Activated CD4-positive, alpha-beta T cell treated with anti-CD3 and anti-CD28 coated beads, Interleukin-2, amount 10 ng/mL, durations not matched to agents 7 days and 5 days (primary cell): ENCODE measurements at places on chromosomes 1 and 21. TPM values are rescaled to one million over a fixed set of nuclear protein-coding genes. Genes with fewer than 3 reads are reported as not detected.
A peak's percentile ranks its signal among the peaks of the same experiment; 100 is the strongest.

BMP8A gene
- not detected for total RNA-seq

GRCh38 chr1:46183079-46183847 lies 7.0 kb upstream of the P3R3URF start:
- no peak overlapping the region for H3K27ac ChIP-seq
- no peaks in the 10 kb centered on the region for H3K36me3 ChIP-seq
- no peak for DNase-seq
- H3K4me3 ChIP-seq: no peak overlapping the region
- H3K4me1 ChIP-seq: peaks cover 14% of the 10 kb centered on the region
- peaks cover 3% of the 10 kb centered on the region for H3K27me3 ChIP-seq

DNA sequence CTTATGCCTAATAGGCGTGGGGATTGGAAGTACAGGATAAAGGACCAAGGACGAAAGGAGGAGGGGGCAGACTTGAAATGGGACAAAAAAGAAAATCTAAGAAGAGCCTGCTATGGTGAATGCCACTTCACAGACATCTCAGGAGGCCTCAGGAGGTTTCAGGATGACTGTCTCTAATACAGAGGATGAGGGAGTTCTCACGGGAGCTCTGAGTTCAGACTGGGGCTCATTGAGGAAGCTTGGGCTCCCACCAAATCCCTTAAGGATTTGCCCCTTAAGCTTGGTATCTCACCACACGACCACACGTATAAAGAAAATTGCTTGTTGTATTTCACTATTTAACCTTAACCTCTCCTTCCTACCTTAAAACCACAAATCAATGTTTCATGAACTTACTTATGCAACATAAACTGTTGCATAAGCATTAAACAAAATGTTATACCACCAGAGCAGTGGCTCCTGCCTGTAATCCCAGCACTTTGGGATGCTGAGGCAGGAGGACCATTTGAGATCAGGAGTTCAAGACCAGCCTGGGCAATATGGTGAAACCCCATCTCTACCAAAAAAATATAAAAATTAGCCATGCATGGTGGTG lies 12.4 kb downstream of the SLC30A1 start:
- peaks cover 13% of the 10 kb centered on the region for H3K4me1 ChIP-seq
- H3K27me3 ChIP-seq: peaks cover 3% of the 10 kb centered on the region
- H3K4me3 ChIP-seq: no peak overlapping the region
- no peaks in the 10 kb centered on the region for H3K36me3 ChIP-seq
- DNase-seq: no peak

DNA sequence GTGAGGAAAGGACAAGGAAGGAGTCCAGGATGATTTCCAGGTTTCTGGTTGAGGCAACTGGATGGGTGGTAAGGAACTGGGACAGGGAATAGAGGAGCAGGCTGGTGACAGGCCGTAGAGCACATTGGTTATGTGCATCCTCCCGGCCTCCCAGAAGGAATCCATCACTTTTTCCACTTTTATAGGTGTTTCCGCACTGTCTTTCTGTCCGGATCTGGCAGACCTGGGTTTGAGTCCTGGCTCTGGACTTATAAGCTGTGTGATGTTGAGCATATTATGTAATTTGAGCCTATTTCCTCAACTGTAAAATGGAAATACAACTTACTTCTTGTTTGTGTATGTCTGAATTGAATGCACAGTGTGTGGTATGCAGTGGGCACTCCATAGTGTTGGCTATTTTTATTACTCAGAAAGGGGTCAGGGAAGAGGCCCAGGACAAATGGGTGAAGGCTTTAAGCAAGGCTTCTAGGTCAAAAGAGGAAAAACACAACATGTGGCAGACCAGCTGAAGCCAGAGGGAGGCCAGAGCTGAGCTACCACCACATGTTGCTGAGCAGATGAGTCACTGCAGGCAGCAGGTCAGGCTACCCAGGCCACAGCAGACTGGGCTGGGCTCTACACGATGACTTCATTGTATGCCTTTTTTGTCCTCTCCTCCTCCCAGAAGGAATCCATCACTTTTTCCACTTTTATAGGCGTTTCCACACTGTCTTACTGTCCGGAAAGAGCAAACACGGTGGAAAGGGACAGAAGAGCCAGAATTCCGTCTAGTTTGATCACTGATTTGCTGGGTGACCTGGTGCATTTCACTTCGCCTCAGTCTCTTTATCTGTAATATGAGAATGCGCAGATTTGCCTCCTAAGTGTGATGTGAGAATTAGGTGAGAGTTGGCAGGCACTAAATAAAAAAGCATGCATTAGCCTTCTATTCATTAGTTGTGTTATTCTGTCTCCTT lies 791 bp upstream of the MAST2 start:
- H3K27ac ChIP-seq: peak overlapping the region; percentile 87
- H3K27me3 ChIP-seq: no peaks in the 10 kb centered on the region
- H3K4me3 ChIP-seq: peak overlapping the region; percentile 78
- DNase-seq: peak; percentile 7

GRCh38 chr1:23168079-23168444 lies 594 bp downstream of the LUZP1 start:
- H3K27me3 ChIP-seq: peaks cover 5% of the 10 kb centered on the region
- peak overlapping the region; percentile 96 for H3K4me3 ChIP-seq
- peak; percentile 48 for DNase-seq
- peak overlapping the region; percentile 90 for H3K27ac ChIP-seq
- peaks cover 25% of the 10 kb centered on the region for H3K4me1 ChIP-seq
- H3K36me3 ChIP-seq: no peaks in the 10 kb centered on the region

DNA sequence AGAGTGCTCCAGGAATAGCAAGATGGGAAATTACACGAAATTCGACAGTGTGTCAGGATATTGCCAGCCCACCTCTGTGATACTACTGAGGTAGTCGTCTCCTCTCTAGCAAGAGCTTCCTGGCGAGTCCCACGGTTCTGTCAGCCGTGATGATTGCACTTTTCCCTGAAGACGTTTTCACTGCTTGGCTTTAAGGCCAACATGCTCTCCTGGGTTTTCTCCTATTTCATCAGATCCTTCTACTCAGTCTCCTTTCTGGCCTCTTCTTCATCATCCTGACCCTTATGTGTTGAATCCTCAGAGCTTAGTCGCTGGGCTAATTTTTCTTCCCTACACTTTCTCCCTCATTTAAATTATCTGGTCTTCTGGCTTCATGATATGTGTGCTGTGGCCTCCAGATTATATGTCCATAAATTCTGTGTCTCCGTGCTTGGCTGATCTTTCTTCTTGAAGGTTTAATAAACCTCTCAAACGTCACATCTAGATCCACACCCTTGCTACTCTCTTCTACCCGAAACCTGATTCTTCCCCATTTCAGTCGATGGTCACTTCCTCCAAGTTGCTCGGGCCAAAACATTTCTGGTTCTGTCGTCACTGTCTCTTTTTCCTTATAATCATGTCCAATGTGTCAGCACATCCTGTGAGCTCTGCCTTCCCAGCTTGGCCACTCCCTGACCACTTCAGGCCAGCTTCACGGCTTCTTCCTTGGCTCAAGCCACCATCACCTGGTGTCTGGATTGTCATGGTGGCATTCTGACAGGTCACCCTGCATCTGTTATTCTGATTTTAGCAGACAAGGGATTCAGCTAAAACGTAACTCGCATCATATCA lies 12.2 kb downstream of the OR2B11 start:
- no peak for DNase-seq
- no peak overlapping the region for H3K27ac ChIP-seq
- no peaks in the 10 kb centered on the region for H3K36me3 ChIP-seq
- no peak overlapping the region for H3K4me3 ChIP-seq
- no peaks in the 10 kb centered on the region for H3K4me1 ChIP-seq
- no peaks in the 10 kb centered on the region for H3K27me3 ChIP-seq

GRCh38 chr1:153119491-153119971 lies 6.2 kb upstream of the SPRR2F start:
- H3K4me3 ChIP-seq: no peak overlapping the region
- H3K27me3 ChIP-seq: peaks cover 24% of the 10 kb centered on the region
- H3K36me3 ChIP-seq: no peaks in the 10 kb centered on the region
- H3K27ac ChIP-seq: no peak overlapping the region

- H3K27ac ChIP-seq: no peak overlapping the region
- DNase-seq: no peak
- H3K4me1 ChIP-seq: no peaks in the 10 kb centered on the region
- no peak overlapping the region for H3K4me3 ChIP-seq
- no peaks in the 10 kb centered on the region for H3K36me3 ChIP-seq
Measured at GRCh38 chr1:55861676-55862340, 646.6 kb upstream of the USP24 start.

CR1L gene
- not detected for total RNA-seq

FMO3 gene
- not detected for total RNA-seq

KRTAP13-2 gene
- not detected for total RNA-seq

DNA sequence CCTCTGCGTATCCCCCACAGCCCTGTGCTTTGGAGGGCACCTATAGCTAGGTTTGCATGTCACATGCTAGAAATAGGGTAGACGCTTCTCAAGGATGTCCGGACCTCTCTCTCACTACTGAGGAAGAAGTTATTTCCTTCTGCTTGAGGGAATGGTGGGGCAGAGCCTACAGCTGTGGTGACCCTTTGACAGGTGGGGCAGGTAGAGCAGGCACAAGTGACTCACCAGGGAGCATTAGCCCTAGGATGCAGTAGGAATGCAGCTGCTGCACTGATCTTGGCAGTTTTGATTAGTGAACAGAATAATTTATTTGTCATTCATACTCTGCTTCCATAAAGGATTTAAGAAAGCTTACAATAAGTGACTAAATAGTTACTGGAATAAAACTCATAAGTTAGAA lies 129.6 kb upstream of the HOOK1 start:
- H3K4me3 ChIP-seq: no peak overlapping the region
- no peaks in the 10 kb centered on the region for H3K36me3 ChIP-seq
- no peaks in the 10 kb centered on the region for H3K27me3 ChIP-seq
- DNase-seq: no peak
- no peaks in the 10 kb centered on the region for H3K4me1 ChIP-seq

OR2T2 gene
- not detected for total RNA-seq

- H3K36me3 ChIP-seq: peaks cover 34% of the 10 kb centered on the region
- H3K4me1 ChIP-seq: peaks cover 84% of the 10 kb centered on the region
- peaks cover 4% of the 10 kb centered on the region for H3K27me3 ChIP-seq
- no peak overlapping the region for H3K4me3 ChIP-seq
Measured at GRCh38 chr1:101278238-101278637, 41.4 kb downstream of the S1PR1 start.

DNA sequence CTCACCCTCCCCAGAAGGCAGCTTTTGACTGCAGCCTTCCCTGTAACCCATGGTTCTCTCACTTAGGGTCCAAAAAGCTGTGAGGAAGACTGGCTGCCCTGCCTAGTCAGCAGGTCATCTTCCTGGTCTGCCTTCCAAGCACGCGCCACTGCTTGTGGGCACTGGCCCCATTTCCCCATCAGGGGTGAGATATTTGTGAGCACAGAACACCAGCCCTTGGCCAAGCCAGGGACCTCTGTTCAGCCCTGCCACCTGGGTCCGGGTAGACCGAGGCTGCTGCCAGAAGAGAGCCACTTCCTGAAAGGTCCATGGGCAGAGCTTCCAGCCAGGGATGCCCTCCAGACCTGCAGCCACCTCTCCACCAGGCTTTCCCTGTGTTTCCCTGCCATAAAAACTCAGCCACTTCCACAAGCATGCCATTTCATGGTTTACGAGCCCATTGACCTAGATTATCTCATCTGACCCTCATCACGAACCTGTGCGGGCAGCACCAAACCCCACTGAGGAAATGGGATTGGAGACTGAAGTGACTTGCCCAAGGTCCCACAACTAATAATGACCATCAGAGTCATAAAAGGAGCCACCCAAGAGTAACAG lies 40.5 kb downstream of the GLIS1 start:
- peaks cover 2% of the 10 kb centered on the region for H3K4me1 ChIP-seq
- H3K4me3 ChIP-seq: no peak overlapping the region
- H3K36me3 ChIP-seq: no peaks in the 10 kb centered on the region

DNA sequence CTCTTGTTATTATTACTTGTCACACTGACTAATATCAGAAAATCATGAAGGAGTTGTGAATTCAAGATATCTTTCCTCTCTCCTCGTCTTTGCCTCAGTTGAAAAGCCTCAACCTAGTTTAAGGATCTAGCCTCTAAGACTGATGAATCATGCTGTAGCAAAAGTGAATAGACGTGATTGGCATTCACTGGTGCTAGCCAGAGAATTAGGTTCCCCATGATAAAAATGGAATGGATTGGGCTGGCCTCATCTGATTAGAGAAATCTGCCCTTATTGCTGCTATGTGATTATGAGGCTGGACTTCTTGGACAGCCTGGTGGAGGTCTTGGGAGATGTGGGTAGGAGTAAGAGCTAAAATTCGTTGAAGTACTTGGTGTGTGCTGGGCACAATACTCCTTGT lies 208.2 kb downstream of the BACH1 start:
- no peak overlapping the region for H3K4me3 ChIP-seq
- H3K27ac ChIP-seq: no peak overlapping the region
- H3K4me1 ChIP-seq: no peaks in the 10 kb centered on the region
- no peaks in the 10 kb centered on the region for H3K27me3 ChIP-seq
- DNase-seq: no peak

DNA sequence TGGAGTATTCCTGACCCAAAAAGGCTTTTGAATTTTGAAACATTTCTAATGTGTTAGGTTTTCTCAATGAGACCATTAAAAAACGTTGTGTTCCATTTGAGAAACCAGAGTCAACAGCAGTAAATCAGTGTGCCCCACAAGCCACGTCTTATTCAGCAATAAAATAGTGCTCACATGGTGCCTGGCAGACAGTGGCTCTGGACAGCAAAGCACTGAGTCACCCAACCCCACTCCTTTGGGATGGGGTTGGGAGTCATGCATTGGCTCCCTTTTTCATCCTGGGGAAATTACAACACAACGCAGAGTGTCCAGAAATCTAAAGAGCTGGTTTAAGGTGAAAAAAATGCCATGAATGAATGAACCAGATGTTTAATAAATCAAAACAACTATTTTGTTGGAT lies 46.5 kb downstream of the KCNJ15 start:
- no peak for DNase-seq
- no peaks in the 10 kb centered on the region for H3K27me3 ChIP-seq
- no peak overlapping the region for H3K4me3 ChIP-seq
- peaks cover 38% of the 10 kb centered on the region for H3K4me1 ChIP-seq

DNA sequence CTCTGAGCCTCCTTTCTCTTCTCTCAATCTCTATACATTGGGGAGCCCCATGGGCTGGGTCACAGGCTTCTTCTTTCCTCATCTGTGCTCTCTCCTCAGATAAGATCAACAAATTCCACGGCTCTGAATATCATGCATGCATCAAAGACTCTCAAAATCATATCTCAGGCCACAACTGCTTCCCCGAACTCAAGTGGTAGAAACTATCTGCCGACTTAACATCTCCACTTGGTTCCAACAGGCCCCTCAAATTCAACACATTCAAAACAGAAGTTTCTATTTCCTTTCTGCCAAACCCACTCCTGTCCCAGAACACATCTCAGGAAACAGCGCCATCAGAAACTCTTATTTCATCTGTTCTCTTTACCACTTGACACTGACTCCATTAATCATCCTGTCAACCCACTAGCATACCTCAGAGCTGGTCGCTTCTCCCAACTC lies 16.7 kb downstream of the DDX59 start:
- DNase-seq: no peak
- H3K36me3 ChIP-seq: peaks cover 49% of the 10 kb centered on the region
- peaks cover 31% of the 10 kb centered on the region for H3K4me1 ChIP-seq
- peak overlapping the region; percentile 43 for H3K27ac ChIP-seq

DNA sequence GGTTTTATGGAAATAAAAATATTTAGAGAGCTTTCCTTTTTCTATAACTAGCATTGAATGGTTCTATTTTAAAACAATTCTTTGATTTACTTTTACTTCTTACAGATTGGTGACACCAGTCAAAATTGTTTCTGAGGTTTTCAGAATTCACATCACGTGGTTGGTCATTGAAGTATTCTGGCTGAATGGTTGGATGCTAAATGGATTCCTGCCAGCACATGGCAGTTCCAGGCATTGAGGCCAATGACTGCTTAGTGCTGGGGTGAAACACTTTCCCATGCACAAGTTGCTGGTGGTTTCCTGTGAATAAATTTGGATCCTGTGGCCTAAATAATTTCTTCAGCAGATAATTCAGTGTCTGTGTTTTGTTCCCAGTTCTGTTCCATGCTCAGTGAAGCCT lies 20.6 kb downstream of the NCAM2 start:
- H3K27me3 ChIP-seq: no peaks in the 10 kb centered on the region
- no peaks in the 10 kb centered on the region for H3K4me1 ChIP-seq
- no peak for DNase-seq
- H3K27ac ChIP-seq: no peak overlapping the region
- no peaks in the 10 kb centered on the region for H3K36me3 ChIP-seq
